ENCODE measurements at places on chromosomes 1 and 21.
A peak's percentile ranks its signal among the peaks of the same experiment; 100 is the strongest.

- no peak for DNase-seq
Measured at GRCh38 chr1:212727386-212728181, 27.9 kb upstream of the BATF3 start.

DNA sequence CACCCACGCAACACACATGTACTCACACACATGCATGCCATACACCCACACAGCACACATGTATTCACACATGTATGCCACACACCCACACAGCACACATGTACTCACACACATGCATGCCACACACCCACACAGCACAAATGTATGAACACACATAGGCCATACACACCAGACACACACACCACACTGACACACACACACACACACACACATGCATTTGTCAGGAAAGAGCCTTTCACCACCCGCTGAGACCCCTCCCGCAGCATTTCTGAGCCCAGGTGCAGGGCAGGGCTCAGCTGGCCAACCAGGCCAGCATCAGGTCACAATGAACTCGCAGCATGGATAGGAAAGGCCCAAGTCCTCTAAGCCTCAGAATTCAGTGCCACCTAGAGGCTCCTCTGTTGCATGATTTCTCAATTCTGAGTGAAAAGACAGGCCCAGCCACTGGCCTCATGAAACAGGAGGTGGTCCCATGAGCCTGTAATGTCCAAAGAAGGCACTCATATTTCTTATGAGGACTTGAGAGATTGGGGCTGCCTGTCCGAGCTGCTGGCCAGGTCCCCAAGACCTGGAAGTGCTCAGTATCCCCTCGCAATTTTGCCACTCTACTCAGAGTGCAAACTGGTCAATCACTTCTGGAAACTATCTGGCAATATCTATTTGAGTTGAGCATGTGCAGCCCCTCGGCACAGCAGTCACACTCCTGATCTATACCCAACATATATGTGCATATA is 57.3 kb downstream of the PSMG1 start:
- DNase-seq = peak; percentile 69

- DNase-seq = no peak
Measured at GRCh38 chr1:241841691-241842090, 6.3 kb upstream of the EXO1 start.

GRCh38 chr21:40586575-40586974 is 260.4 kb downstream of the DSCAM start:
- DNase-seq = no peak

DNA sequence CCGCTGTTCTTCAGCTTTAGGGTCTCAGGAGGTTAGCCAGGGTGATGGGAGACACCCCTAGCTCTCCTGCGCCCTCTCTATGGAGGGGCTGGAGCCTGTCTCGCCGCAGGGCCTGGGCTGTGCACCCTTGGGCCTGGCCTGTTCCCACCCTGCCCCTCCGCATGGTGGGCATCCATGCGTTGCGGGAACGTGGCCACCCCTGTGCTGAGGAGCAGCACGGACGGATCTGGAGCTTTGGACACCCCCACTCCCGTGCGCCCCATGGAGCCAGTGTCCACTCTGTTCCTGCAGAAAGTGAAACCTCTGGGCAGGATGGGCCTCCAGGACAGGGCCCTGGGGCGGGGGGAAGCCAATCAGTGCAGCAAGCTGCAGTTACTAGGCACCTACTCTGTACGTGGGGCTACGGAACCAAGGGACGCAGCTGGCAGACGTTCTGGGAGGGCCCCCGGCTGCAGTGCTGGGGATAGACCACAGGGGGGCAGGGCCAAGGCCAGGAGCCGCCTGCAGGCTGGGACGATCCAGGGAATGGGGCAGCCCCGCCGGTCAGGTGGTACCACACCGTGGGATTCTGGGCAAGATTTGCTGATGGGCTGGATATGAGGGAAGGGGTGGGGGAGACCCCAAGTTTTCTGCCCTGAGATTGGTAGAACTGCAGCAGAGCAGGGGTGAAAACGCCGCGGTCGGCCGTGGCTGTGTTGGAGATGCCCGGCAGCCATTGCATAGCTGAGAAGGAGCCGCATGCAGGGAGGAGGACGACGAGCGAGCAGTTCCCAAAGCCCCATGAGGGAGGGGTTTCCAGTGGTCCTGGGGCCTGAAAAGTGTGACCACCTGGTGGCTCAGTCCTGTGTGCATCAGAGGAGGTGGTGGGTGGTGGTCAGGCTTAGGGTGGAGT is 43.3 kb downstream of the TP73 start:
- DNase-seq = no peak

DNA sequence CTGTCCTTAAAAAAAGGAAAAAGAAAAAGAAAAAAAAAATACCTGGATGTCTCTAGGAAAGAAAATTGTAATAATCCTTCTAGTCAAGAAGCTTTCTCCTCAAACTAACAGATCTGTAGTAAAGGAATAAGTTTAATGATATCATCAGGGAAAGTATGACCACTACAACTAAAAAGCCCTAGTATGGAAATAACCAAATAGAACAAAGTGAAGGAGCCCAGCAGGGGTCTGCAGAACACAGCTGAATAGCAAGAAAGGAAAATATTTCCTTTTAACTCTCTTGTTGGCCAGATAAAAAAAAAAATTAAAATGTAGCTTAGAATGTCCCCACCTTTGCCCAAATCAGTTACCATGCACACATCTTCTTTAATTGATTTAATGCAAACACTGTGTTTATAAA is 43.2 kb downstream of the PRRX1 start:
- no peak for DNase-seq

DNA sequence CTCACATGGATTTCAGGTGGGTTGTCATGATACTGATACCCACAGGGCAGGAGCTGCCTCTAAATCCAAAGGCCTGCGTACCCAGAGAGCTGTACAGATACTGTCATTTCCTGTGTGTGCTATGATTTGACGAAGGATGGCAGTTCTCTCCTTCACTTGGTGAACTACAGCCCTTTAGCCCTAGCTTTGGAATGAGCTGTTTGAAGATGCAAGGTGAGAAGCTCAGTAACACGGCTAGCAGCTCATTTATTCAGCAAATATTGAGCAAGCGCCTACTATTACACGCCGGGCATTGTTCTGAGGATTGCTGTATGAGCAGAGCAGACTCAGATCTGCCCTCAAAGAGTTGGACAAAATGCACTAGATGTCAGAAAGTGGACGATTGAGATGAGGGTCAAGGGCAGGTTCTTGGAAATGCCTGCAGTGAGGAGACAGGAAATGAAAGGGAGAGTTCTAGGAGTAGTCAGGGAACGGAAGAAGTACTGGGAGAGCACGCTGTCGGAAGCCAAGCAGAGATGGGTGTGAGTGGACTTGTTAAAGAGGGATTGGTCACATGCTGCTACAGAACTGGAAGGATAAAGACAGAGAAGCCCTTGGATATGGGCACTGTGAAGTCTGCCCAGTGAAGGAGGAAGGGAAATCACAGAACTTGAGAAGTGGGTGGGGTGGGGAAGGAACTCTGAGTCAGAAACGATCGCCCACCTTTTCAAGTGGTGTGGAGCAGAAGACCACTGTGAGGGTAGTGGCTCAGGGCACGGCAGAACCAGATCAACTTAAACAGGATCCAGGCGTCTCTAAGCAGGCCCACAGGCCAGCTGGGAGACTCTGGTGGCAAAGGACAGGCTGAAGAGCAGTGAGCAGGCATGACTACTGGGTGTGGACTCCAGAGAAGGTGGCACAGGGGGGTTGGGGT is 7.1 kb downstream of the PTGFRN start:
- DNase-seq = no peak

GRCh38 chr1:199495432-199495831 is 532.1 kb upstream of the NR5A2 start:
- no peak for DNase-seq

DNA sequence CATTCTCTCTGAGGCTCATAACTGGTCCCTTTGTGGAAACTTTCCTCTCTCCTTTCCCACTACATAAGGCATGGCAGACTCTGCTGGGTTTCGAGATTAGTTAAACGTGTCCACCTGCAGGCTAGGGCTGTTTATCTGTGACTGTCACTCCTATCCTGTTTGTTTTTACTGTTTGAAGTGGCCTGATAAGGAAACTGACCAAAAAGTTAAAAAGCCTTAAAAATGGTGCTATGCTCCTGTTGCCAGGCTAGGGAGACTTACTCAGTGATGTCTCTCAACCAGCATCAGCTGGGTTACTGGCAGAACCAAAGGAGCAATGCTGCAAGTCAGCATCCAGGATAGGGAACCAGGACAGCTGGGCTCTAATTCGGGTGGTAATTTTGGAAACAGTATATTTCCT is 3.9 kb downstream of the PIGV start:
- DNase-seq = no peak

DNA sequence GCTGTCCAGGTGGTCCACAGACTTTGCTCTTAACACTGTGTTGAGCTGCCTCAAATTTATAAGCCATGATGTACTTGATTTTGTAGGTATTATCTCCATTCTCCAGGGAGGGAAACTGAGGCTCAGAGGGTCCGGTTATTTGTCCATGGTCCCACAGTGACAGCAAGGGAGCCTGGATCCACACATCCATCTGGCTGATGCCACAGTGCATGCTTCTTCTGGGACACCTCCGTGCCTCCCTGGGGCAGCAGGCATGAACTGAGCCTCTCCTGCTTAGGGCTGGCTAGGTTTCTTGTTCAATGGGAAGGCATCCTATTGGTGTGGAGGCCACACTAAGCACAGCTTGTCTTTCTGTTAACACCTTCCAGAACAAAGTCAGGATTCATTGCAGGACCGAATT is 317.3 kb downstream of the AJAP1 start:
- no peak for DNase-seq

DNA sequence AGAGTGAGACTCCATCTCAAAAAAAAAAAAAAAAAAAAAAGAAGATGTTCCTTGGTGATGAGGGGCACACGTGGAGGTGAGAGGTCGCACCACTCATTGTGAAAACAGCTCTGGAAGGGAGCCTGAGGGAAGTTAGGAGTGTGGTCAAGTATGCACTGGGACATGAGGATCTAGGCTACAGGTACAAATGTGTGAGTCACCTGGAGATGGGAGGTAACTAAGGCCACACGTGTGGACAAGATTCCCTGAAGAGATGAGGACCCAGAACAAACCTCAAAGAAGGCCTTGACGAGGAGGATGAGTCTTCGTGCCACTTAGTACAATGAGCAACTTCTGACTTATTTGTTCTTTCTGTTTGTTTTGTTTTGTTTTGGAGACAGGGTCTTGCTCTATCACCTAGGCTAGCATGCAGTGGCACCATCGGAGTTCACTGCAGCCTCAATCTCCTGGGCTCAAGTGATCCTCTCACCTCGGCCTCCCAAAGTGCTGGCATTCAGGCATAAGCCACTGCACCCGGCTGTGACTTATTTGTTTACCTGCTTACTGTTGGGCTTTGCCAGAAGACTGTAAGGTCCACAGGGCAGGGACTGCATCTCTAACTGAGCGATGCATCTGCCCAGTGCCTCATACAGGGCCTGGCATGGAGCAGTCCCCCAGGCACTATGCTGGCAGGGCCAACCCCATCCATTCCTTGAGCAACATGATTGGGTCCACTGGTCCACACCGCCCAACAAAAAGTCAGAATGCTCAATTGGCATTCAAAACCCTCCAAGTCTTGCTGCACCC is 6.4 kb downstream of the ASAP3 start:
- no peak for DNase-seq

DNA sequence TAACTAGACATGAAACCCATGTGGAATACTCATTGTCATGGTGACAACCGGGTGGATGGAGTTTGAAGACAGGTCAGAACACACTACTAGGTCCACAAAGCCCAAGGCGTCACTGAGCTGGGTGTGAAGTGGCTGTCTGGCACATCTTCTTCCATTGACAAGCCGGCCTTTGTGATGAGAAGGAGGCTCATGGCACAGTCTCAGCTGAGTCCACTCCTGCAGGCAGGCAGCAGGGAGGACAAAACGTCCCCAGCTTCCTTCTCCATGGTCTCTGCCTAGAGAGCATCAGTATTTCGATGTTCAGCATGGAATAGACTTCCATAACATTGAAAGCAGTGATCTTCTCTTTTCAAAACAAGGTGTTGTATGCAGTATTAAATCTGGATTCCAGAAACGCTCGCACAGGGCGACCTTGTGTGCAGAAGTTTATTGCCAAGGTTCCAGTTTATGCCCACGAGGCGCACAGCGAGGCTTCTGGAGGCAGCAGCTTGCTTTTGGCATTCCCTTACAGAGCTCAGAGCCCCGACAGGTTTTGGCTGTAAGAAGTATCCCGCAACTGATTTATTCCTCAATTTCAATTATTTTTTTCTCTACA is 104.2 kb downstream of the SIM2 start:
- no peak for DNase-seq

DNA sequence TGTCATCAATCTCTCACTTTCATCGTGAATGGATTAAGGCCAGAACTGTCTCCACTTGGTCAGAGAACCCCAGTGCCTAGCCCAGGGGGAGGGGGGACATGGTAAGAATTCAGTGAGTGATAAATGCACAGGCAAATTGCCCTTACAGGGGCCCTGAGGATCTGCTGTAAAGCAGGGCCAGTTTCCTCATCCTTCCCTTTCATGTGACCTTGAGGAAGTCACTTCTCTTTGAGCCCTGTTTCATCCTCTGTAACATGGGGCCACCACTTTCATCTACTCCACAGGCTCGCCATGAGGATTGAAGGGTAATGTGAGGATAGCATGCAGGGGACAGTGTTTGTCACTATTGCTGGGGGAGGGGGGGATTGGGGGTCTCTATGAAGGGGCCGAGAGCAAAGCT is 28.1 kb upstream of the C1QA start:
- DNase-seq = no peak

GRCh38 chr1:241775021-241775420 is 73.0 kb upstream of the EXO1 start:
- DNase-seq = no peak

DNA sequence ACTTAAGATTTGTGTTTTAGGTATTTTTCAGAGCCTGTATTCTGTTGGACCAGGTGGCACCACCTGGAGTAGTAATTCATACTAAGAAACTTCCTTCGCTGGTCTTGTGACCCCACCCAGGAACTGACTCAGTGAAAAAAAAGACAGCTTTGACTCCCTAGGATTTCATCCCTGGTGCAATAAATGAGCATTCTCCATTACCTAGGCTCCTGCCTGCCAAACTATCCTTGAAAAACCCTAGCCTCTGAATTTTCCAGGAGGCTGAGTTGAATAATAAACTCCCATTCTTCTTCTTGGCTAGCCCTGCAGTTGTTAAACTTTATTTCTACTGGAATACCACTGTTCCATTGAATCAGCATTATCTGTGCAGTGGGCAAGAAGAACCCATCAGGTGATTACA is 10.6 kb upstream of the RGS18 start:
- no peak for DNase-seq

GRCh38 chr1:72278461-72278860 is 3.9 kb downstream of the NEGR1 start:
- no peak for DNase-seq

GRCh38 chr1:61842036-61842435 is 99.8 kb downstream of the PATJ start:
- no peak for DNase-seq

DNA sequence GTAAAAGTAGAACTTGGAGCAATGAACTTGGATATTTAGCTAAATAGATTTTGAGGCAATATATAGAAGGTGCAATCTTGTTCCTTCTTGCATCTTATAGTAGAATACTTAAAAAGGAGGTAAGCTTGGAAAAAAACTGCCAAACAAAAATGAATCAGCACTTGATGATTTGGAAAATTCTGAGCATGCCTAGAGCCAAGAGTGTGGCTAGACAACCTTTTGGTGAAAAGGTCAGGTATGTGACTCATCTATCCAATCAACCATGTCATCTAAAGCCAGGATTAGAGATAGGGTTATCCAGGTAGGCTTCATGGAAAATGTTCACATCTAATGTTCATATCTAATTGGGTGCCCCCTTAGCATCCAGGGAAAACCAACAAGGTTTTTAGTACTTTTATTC is 515.0 kb downstream of the COL11A1 start:
- DNase-seq = no peak

- no peak for DNase-seq
Measured at GRCh38 chr1:203522237-203522636, 28.3 kb downstream of the OPTC start.
